ENCODE measurements at places on chromosomes 6 and 20.

DNA sequence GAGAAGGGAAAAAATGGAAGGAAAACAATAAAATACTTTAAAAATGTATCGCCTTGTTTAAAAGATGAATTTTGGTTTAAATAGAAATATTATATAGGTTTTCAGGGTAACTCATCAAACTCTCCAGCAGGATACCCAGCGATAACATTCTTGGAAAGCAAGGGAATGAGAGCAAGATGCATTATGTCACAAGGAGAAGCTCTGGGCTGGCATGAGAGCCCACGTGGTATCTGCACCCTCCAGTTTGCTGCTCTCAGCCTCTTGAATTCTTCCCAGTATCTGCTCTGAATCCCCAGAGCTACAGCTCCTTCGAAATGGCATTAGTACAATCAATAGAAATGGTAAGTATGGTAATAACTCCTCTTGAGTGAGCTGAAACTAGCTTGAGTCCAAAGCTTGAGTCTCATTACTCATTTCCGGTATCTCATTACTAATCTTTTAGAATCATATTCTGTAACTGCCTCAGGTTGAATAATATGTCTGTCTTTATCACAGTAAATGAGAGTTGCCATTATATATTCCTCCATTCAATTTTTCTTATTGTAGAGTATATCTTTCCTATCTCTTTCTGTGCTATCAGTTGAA is 4.9 kb upstream of the TMEM242 start:
- DNase-seq = no peak

GRCh38 chr20:22576733-22577514 is 7.4 kb downstream of the FOXA2 start:
- DNase-seq = no peak

DNA sequence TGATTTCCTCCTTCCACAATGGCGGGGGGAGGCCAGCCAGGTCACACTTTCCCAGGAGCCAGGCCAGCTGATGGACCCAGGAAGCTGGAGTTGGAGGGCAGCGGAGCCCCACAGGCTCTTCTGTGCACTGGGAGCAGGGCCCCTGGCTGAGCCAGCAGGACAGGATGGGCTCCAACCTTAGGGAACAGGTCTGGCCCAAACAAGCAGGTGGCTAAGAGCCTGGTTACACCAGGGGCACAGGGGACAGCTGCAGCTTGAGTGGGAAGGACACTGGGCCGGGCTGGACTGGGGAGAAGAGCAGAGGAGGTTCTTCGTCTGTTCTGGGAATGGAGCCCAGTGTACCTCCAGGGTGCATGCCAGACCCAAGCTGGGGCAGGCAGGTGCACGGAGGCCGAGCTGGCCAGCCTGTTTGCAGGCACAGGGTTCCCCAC is 102.3 kb downstream of the DLL1 start:
- no peak for DNase-seq

- DNase-seq = no peak
Observed at GRCh38 chr6:35784200-35784599, 3.4 kb downstream of the CLPSL1 start.

DNA sequence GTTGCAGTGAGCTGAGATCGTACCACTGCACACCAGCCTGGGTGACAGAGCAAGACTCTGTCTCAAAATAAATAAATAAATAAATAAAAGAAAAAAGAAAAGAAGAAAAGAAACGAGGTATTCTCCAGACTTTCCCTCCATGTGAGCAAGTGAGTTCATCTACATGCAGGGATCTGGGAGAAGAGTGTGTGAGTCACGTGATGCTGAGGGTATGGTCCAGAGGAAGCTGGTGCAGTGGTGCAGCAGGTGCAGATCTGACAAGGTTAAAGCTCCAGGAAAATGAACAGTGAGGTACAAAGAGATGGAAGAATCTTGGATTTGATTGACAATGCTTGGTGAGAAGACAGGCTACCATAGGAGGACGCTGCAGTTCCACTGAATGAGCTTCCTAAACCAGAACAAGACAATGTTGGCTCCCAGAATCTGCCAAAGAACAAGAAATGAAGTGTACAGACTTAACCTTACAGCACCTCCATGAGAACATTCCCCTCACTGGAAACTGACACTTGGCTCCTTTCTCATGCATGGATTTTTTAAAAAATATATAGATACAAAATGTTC is 79.5 kb upstream of the BTBD3 start:
- DNase-seq = no peak

DNA sequence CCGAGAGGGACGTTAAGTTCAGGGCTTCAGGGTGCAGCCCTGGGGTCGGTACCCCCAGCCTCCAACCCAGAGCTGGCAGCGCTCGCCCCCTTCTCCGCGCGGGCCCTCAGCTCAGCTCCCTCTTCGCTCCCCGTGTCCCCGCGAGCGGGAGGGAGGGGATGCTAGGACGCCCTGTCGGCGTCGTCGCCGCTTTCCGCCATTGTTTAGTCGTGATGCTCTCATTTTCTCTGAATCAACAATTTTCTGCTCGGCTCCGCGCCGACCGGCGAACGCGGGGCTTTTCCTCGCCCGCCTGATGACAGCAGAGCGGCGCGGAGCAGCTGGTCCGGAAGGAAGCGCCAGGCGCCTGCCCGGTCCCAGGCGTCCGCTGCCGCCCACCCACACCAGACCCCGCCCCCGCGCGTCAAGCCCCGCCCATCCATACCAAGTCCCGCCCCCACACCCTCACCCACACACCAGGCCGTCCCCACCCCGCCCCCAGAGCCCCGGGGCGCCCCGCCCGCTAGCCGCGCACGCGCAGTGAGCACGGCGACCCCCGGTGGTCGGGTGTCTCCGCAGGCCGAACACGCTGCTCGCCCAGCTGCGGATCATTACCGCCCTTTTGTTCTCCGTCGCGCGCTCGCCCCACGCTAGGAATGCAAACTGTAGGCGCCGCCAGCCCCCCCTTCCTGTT is 50.1 kb upstream of the SLC32A1 start:
- DNase-seq = peak; percentile 44

GRCh38 chr6:1039746-1040145 is 272.2 kb upstream of the FOXQ1 start:
- DNase-seq = no peak

DNA sequence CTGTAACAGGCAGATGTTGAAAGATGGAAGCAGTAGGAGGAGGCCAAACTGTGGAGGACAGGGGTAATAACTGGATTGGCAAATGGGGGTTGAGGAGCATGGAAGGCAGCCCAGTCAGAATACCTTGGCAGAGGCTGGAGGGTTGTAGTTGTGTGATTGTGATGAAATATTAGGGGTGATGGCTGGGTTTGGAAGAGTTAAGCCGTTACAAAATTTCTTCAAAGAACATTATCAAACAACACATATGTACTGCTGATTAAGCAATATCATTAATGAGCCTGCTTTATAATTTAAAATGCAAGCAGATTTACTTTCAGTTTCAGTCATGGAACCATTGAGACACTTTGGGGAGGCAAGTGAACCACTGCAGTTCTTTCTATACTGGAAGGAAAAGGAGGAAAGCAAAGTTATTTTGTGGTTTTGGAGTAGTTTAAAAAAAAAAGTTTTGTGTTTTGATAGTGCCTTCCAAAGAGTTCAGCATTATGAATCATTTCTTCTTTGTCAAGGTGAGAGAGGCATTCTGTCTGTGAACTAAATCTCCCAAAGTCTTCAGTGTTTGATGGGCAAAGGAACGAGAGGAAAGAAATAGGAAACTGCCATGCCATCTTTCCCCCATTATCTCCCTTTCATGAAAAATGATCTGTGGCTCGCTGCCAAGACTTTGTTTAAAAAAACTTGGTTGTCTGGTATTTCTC is 20.7 kb downstream of the FOXO3 start:
- DNase-seq = peak; percentile 97

GRCh38 chr6:8268606-8269005 is 166.3 kb upstream of the EEF1E1 start:
- no peak for DNase-seq

- no peak for DNase-seq
Observed at GRCh38 chr6:71034563-71035345, 77.9 kb upstream of the B3GAT2 start.

GRCh38 chr6:7283676-7284075 is 29.3 kb downstream of the SSR1 start:
- no peak for DNase-seq

- DNase-seq = peak; percentile 76
Observed at GRCh38 chr6:122845916-122846612, 57.0 kb downstream of the SMPDL3A start.

- no peak for DNase-seq
Observed at GRCh38 chr6:13283331-13283730, 45.0 kb downstream of the TBC1D7 start.

GRCh38 chr6:114713690-114714089 is 370.9 kb upstream of the HS3ST5 start:
- DNase-seq = no peak

GRCh38 chr6:3015144-3015543 is 15.4 kb downstream of the NQO2 start:
- no peak for DNase-seq

DNA sequence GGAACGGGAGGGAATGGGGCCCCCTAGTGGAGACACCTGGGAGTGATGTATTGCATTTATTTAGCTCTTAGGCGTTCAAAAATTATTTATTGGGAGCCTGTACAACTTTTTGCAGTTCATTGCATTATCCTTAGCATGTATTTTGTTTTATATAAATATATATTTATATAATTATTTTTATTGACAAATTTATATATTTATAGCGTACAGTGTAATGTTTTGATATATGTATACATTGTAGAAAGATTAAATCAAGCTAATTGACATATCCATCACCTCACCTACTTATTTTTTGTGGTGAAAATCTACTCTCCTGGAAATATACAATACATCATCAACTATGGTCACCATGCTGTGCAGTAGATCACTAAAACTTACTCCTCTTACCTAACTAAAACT is 975 bp downstream of the SIRT5 start:
- DNase-seq = no peak

- DNase-seq = no peak
Observed at GRCh38 chr6:116625872-116626271, 9.6 kb downstream of the RSPH4A start.

DNA sequence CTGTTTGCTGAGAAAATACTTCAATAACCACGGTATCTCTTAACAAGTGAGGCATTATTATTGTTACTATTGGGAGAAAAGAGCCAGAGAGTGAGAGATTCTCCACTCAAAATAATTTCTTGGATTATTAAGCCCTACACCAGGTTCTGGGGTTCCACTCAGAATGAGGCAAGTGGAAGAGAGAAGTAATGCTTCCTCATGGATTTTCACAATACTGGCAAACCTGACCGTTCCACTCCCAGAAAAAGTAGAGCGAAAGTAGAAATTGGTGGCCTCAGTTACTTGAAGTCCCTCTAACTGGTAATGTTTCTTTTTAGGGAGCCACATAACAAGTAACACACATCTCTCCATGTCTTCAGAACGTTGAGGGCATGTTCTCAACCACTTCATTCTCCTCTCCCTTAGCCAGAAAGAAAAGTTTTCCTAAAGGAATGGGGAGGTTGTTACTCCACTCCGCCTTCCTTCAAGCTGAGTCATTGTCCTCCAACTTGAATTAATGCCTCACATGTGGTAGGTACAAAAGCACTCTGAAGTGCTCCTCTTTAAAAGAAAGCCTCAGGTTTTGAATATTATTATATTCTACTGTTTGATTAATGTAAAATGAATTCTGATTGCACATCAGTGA is 1.9 kb downstream of the BAG2 start:
- peak; percentile 87 for DNase-seq

- no peak for DNase-seq
Observed at GRCh38 chr6:86203044-86203443, 560.4 kb upstream of the SYNCRIP start.

DNA sequence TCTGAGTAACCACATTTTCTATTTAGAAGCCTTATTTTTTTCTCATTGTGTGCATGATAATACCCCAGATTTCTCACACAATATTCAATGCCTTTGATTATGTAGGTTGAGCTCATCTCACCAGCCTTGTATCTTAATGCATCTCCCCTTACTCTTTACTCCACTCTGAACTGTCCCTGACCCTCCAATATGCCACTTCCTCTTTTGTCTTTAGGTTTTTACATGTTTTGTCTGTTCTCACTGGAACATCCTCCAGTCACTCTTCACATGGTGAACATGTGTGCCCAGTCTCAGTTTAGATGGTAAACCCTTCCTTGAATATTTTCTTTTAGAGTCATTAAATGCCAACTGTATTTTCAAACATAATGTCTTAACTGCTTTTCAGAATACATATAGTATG is 392.9 kb upstream of the IMPG1 start:
- no peak for DNase-seq

DNA sequence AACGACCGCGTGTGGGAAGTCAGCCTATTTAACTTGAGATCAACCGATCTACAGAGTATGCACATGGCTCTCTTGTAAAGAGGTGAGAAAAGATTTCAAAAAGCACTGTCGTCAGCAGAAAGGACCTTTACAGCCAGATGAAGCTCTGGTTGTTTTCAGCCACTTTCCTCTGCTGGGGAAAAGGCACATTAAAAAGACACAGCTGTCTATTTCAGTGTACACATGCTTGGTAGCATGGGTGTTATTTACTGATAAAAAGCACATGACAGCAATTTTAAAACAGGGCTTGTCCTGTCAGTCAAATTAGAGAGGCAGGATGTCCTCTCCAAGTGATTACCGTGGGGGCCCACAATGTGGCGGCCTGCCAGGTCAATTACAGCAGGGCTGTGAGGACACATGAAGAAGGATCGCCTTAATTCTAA is 188.9 kb downstream of the PRKN start:
- no peak for DNase-seq

DNA sequence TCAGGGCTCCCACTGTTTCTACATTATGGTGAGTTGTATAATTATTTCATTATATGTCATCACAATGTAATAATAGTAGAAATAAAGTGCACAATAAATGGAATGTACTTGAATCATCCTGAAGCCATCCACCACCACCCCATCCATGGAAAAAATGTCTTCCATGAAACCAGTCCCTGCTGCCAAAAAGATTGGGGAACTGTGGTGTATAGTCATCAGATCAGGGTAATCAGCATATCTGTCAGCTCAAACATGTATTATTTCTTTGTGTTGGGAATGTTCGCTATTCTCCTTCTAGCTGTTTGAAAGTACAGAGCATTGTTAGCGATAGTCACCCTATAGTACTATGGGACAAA is 33.8 kb upstream of the SLC22A23 start:
- peak; percentile 41 for DNase-seq

DNA sequence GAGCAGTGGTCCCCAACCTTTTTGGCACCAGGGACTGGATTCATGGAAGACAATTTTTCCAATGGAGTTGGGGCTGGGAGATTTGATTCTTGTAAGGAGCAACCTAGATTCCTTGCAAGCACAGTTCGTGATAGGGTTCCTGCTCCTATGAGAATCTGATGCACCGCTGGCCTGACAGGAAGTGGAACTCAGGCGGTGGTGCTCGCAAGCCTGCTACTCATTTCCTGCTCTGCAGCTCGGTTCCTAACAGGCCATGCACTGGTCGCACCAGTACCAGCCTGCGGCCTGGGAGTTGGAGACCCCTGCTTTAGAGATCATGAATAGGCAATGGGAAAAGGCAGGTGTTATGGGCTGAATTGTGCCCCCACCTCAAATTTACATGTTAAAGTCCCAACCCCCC is 131.2 kb downstream of the PFDN4 start:
- DNase-seq = no peak

DNA sequence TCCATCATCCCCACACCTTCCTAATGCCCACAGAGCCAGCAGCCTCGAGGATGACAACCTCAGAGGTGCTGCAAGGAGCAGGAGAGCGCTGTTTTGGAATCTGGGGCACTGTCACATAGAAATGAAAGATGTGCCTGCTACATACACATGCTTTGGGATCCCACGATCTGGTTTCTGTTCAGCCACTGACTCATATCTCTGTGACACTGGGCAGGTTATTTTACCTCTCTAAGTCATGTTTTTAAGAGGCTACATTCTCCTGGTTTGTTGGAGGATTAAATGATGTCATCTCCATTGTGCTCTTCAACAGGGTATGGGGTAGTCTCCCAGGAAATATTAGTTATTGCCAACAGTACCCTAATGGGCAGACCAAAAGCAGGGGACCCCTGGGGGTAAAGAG is 32.6 kb upstream of the TAB2 start:
- no peak for DNase-seq

- DNase-seq = no peak
Observed at GRCh38 chr20:33081411-33082154, 2.1 kb downstream of the BPIFB4 start.
